ENCODE measurements at places on chromosomes 4 and X.

GRCh38 chr4:88672987-88673386, 24.6 kb downstream of the NAP1L5 start:
- peak; percentile 56 for DNase-seq

DNA sequence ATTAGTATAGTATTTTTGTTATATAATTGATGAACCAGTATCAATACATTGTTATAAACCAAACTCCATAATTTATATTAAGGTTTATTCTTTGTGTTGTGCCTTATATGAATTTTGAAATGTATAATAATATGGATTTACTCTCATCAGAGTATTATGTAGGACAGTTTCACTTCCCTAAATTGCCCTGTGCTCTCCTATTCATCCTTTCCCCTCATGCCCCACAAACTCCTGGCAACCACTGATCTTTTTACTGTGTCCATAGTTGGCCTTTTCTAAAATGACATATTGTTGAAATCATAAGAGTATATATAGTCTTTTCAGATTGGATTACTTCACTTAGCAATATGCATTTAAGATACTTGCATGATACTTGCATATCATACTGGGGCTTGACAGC, 958.1 kb upstream of the GRID2 start:
- DNase-seq: no peak

- no peak for DNase-seq
Measured at GRCh38 chrX:40953369-40953768, 131.9 kb upstream of the USP9X start.

DNA sequence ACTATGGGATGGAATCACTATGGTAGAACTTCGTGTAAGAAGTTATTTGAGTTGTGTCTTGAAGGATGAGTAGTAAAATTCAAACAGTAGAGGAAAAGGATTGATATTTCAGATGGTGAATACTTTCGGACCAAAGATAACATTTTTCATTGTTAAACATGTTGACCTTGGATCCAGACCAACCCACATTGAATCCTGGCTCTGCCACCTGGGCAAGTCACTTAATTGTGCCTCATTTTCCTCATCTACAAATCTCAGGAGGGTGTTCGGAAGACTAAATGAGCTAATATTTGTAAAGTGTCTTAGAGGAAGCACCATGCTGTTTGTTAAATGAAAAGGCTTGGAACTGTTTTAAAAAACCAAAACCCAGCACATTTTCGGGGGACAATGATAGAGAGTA, 1.4 kb upstream of the AIFM1 start:
- DNase-seq: no peak

GRCh38 chr4:109164011-109164410, 138.4 kb downstream of the COL25A1 start:
- peak; percentile 28 for DNase-seq

GRCh38 chr4:184099000-184099399, 118.7 kb downstream of the ENPP6 start:
- DNase-seq: no peak

- DNase-seq: no peak
Measured at GRCh38 chr4:8775121-8775520, 96.5 kb downstream of the HMX1 start.

DNA sequence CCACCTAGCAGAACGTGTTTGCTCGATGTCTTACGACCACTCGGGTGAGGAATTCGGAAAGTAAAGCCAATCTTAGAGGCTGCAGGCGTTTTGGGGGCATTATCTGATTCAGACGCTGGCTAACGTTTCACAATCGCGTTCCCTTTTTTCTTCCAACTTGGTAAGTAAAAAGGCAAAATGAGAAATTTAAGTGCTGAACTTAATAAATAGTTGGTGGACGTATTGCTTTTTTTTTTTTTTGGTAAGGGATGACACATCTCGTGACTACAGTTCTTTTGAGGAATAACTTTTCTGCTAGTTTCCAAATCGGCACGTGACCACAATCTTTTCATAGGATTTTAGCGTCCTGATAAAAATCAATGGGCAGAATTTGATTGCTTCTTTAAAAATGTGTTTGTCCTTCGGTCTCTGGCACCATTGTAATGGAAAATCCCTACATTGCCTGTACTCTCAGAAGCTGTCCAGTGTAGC, 848 bp downstream of the RAB9A start:
- peak; percentile 63 for DNase-seq

GRCh38 chr4:157300701-157301100, 80.2 kb downstream of the GRIA2 start:
- DNase-seq: no peak

DNA sequence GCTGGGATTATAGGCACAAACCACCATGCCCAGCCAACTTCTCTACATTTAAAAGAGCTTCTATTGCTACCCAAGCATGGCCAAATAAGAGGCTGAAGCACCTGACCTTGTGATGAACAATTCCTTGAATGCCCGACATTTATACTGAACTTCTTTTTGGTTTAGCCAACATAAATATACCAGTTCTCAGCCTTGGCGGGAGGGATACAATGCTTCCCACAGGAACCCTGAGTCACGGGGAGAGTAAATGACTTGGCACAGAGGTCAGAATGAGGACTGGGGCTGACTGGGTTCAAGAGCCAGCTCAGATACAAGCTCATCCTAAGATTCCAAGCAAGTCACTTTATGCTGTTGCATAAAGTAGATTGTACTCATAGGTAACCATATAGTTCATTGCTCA, 6.1 kb downstream of the HOPX start:
- DNase-seq: no peak

GRCh38 chr4:7083597-7084563, 16.0 kb upstream of the GRPEL1 start:
- no peak for DNase-seq

DNA sequence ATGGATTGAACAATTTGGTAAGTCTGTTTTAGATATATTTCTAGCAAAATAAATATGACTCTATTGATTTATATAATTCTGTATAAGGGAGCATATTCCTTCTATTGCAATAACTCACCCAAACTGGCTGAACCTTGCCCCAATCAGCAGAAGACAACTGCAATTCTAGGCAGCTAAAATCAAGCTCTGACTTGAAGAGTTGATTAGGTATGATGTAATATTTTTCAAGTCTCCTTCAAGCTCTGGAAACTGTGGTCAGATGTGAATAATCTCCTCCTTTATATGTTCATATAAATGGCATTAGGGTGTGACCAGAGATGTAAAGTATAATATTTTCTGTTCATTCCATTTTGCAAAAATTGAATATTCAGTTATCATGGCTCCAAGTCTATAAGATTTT, 8.2 kb downstream of the RASSF6 start:
- DNase-seq: no peak

GRCh38 chr4:37827802-37828321, 1.4 kb downstream of the PGM2 start:
- no peak for DNase-seq

DNA sequence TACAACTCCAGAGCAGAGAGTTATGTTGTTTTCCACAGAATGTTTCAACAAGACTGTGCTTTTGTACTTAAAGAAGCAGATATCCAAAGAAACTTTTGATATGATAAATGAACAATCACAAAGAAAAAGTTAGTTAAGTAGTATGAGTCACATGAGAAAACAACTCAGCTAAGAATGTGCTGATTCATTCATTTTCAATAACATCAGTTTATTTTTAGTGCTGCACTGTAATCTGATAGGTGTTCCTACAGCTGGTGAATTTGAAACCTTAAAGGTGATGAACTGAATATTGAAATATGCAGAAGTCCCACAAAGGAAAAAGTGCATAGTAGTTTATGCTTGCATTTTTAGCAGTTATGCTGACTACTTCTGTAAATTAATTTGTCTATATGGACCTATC, 180.3 kb upstream of the TENM3 start:
- DNase-seq: peak; percentile 5

GRCh38 chr4:105651884-105652283, 56.6 kb downstream of the INTS12 start:
- no peak for DNase-seq

DNA sequence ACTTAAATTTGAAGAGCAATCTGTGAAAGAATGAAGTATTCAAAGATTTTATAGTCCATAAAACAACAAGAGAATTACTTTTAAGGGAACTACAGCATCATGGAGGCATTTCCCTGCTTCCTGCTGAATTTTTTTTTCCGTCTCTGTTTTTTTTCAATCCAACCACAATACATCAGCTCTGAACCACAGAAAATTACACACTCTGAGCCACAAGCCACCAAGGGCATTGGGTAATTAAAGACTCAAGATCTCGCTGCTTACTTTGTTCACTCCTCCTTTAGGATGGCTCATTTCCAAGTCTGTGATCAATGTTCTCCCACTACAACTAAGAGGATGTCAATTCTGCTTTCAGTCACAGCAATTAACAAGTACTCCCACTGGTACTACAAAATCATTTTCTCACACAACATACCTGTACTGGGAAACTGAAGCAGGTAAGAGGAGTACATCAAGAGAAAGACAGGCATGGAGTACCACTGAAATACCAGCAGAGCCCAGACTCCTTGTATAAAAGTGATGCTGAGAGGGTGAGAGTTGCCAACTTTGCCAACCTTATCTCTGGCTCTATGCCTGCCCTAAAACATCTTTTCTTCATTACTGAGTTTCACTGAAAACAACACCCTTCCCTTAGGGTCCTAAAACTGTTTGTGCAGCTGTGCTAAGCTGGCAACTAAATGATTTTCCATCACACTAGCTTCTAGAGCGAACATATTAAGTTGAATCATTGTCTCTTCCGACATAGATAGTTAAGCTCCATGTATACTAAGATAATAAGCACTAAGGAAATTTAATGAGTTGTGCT, 105.8 kb upstream of the MAGEB18 start:
- no peak for DNase-seq

DNA sequence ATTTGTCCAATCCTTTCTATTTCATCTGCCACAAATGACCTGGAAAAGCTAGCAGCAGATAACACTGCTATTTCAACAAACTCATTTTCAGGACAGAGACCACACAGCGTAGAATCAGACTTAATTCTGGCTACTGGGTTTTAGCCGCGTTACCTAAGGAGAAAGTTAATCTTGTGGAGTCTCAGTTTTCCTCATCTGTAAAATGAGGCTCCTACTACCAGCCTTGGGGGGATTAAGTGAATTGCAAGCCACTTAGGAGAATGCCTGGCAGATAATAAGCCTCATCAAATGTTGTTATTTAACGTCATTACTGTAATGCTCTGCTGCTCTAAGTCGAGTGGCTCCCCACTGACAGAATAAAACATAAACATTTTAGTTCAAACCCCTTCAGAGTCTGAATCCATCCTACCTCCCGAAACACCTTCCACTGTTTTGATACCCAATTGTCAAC, 1.4 kb downstream of the CCNI start:
- peak; percentile 43 for DNase-seq

GRCh38 chr4:121304893-121305292, 75.9 kb downstream of the QRFPR start:
- DNase-seq: peak; percentile 28

- no peak for DNase-seq
Measured at GRCh38 chr4:180727478-180727877, 1515.7 kb upstream of the TENM3 start.

DNA sequence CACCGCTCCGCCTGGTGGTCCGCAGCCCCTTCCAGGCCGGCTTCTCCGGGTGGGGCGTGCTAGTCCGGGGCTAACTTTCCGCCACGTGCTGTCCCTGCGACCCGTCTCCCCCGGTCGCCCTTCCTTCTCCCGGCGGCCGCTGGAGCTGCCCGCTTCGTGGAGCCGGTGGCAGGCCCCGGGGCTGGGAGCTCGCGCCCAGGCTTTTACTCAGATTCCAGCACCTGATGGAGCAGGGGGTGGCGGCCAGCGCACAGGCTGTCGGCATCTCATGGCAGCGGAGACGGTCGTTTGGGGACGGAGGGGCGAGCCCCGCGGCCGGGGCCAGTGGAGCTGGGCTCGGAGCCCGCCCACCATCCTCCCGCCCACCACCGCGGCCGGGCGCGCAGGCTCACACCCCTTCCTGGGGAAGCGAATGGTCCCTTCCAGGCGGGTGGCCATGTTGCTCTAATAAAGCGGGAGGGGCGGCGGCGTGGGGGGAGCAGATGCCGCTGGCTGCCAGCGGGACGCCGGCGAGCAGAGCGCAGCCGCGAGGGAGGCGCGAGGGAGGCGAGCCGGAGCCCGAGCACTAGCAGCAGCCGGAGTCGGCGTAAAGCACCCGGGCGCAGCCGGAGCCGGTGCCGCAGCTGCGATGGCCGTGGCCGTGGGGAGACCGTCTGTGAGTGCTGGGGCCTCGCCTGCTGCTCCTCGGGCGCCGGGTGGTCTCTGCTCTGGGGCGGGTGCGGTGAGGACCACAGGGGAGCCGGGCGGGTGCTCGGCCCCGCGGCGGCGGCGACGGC, at the start of gene SEPTIN11:
Gene SEPTIN11, plus strand, starts transcription at position 477 of the 776 bp plus-strand sequence. Its CDS starts 152 bp downstream, at position 629.
- peak; percentile 97 for DNase-seq

DNA sequence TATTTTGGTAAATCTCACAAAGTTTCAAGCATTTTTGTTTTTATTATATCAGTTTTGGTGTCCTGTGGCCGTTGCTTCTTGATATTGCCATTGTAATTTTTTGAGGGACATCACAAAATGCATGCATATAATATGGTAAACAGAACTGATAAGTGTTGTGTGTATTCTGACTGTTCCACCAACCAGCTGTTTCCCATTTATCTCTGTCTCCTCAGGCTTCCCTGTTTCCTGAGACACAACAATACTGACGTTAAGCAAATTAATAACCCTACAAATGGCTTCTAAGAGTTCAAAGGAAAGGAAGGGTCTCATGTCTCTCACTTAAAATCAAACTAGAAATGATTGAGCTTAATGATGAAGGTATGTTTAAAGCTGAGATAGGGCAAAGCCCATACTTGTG, 40.0 kb downstream of the UGT2B10 start:
- no peak for DNase-seq

DNA sequence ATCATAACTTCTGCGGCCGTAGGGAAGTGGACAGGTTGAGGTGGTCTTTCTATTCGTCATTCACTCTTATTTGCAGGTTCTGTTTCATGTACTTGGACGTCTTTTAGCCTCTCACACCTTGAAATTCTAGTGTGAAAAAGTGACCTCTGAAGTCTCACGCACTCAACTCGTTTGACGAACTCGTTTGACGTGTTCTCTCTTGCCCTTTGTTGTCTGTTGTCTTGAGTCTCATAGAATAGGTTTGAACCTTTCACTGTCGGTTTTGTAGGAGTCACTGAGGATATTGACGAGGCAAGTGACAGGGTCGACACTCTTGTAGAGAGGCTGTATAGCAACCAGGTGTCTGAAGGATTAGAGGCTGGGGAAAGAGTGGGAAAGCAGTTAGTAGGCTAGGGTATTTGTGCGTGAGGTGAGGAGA, 1.1 kb upstream of the PGRMC2 start:
- peak; percentile 69 for DNase-seq

- no peak for DNase-seq
Measured at GRCh38 chrX:30304866-30305265, 4.3 kb downstream of the NR0B1 start.

DNA sequence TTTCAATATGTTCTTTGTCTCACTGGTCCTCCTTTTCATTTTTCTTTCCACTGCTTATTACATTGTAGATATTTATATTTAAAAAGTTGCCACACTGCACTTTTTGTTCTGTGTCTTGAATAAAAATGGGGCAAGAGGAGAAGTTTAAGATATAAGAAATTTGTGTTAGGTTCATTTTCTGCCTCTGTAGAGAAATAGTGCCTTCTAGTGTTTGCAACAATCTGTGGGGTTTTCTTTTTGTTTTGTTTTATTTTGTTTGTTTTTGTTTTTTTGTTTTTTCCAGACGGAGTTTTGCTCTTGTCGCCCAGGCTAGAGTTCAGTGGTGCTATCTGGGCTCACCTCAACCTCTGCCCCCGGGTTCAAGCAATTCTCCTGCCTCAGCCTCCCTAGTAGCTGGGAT, 20.1 kb upstream of the SMIM14 start:
- no peak for DNase-seq

All from lung (tissue), 17 donors.